ENCODE measurements at places on chromosomes 5 and 9. TPM values are rescaled to one million over a fixed set of nuclear protein-coding genes. Genes with fewer than 3 reads are reported as not detected.

BTNL8 gene
- total RNA-seq = 0.26 TPM

PCDHGA5 gene
- 1.1 TPM for total RNA-seq

PPP3R2 gene
- not detected for total RNA-seq

NEUROG1 gene
- not detected for total RNA-seq

ARL14EPL gene
- not detected for total RNA-seq

ORM2 gene
- total RNA-seq = 1.4 TPM

NMUR2 gene
- total RNA-seq = not detected

GRCh38 chr5:115785381-115786065 lies 30.9 kb downstream of the CDO1 start:
- peak; percentile 84 for DNase-seq

DNA sequence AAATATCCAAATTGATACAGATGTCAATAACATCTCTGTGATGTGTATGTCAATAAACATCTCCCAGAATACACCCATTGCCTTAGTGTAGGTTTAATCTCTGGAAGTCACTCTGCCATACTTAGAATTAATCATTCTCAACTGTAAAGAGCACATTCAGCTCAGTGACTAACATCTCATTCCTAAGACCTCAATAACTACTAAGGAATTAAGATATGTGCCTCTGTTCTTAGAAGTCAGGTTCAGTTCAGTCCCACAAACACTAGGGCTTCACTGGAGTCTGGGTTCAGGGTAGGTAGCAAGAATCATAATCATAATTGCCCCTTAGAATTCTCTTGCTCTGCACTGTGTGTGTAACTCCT lies 31.7 kb downstream of the UGCG start:
- no peak for DNase-seq

DNA sequence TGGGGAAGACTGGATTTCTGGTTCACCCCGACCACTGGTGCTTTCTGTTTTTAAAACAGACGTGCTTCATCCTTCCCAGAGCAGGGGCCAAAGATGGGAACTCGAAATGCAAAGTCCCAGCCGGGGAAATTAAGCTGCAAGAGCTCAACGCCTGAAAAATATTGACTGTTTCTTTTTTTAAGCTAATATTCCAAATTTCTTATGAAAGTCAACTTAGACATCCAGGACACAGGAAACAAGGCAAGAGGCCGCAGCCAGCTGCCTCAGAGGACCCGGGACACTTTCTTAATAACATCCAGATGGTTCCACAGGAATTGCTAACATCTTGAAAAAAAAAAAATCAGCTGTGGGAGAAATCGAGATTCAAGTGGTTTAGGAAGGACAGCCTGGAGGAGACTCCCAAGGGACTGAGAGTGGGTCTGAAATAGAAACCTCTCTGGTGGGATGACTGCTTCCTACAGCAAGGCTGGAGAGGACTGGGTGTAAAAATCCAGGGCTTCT lies 144.9 kb downstream of the FGF1 start:
- DNase-seq = no peak

DNA sequence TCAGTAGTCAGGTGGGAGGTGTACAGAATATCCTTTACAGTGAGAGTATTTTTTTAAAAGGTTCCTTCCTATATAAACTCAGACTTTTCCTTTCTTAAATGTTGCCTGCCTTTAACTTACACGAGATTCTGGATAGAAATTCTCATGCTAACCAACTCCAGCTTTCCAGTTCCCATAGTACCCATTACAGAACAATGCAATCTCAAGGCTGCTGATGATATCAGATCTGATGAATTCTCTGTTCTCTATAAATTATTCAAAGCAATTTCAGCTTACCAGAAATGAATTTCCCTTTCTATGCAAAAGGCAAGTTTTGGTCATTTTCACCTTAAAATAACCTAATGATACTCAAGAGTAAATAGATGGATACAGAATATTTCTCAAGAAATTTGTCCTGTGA lies 90.3 kb downstream of the NUDT12 start:
- DNase-seq = no peak

DNA sequence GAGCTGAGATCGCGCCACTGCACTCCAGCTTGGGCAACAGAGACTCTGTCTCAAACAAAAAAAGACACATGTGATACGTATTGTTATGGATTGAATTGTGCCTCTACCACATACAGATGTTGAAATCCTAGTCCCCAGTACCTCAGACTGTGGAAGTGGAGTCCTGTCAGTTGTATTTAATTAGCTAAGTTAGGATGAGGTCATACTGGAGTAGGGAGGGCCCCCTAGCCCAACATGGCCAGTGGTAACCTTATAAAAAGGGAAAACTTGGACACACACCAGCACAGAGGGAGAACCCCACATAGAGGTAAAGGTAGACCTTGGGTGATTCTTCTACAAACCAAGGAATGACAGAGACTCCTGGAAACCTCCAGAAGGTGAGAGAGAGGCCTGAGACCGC lies 119.8 kb downstream of the GADD45G start:
- DNase-seq = no peak

GRCh38 chr9:105883847-105884246 lies 189.5 kb downstream of the TMEM38B start:
- no peak for DNase-seq

DNA sequence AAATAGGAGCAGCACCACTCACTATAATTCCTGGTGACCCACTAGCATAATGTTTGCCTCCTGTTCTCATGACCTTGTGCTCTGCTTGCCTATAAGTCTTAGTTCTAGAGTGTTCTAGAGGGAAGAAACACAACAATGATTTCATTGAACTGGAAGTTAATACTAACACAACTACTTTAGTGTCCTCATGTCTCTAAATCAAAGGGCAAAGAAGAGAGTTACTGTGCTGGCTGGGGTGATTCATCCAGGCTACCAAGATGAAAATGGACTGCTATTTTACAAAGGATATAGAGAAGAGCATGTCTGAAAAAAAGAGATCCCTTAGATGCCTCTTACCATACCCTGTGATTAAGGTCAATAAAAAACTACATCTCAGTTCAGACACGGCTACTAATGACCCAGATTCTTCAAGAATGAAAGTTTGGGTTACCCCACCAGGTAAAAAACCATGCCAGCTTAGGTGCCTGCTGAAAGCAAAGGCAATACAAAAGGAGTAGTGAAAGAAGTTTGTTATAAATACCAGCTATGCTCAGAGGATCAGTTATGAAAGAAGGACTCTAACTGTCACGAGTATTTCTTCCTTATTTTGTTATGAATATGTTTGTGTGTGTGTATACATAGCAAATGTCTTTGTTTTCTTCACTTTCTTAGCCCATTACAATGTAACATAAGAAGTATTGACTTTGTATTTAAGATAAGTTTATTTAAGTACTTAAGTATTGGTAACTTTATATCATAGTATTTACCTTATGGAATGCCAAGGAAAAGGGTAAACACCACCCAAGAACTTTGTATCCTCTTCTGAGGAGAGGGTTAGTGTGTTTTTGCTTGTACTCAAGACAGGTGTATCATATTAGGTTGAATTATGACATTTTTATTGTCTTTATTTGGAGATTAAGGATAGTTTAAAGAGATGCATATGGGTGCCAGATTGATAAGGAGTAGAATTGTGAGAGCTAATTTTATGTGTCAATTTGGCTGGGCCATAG lies 314.1 kb upstream of the PTGER4 start:
- no peak for DNase-seq

DNA sequence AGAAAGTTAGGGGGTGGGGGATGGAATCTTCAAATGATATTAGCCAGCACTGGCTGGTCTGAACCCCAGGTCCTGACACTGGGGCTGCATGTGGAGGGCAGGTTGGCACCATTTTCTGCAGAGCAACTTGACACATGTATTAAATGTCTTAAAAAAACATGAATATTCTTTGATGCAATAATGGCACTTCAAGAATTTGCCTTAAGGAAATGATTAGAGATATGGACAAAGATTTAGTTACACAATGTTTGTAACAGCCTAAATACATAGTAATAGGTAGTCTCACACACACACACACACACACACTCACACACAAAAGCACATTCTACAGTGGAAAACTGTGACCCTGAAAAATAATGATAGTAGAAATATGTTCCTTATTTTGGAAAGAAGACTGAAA lies 3.6 kb downstream of the SVEP1 start:
- DNase-seq = no peak

GRCh38 chr9:115730845-115731244 lies 422.7 kb upstream of the PAPPA start:
- DNase-seq = no peak

GRCh38 chr5:35354751-35355150 lies 124.5 kb upstream of the PRLR start:
- DNase-seq = no peak

- DNase-seq = no peak
Measured at GRCh38 chr5:73355108-73355507, 93.5 kb downstream of the FOXD1 start.
